AG20443 (cell line): ENCODE measurements at places on chromosomes 7 and 10.
A peak's percentile ranks its signal among the peaks of the same experiment; 100 is the strongest.

GRCh38 chr7:44759246-44759645 is 10.6 kb downstream of the ZMIZ2 start:
- peak; percentile 5 for DNase-seq

GRCh38 chr10:32384171-32384570 is 37.2 kb upstream of the EPC1 start:
- no peak for DNase-seq

DNA sequence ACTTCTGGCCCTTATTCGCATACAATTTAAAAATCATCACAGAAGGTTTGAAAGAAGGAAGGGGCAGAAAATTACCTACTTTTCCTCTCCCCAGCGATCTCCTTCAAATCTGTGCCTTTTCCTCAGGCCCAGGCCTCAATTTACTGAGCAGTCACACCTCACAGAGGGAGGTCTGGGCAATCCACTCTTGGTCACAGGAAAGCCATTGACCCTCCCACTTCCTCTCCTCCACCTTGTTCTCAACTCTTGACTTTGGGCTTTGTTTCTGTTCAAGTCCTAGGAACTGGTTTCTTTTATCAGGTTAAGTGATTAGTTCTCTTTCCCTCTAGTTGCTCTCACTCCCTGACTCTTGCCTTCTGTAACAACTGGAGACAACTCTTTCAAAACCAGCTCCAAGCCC is 37.0 kb upstream of the ATRNL1 start:
- DNase-seq = no peak

GRCh38 chr7:55019191-55019690 is 424 bp downstream of the EGFR start:
- peak; percentile 69 for DNase-seq

DNA sequence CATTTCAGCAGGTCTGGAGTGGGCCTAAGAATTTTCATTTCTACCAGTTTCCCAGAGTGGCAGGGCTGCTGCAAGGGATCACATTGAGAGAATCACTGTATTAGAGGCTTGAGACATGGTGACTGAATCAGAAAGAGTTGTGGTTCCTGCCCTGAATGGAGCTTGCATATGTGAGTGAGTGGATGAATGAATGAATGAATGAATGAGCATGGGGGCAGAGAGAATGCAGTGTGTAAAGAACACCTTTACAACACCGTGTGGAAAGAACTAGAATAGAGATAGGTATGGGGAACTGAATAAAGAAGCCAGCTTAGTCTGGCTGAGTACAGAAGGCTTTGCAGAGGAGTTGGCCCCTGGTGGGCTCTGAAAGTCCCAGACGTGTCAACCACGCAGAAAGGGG is 142.8 kb upstream of the AGK start:
- DNase-seq = no peak

- peak; percentile 69 for DNase-seq
Observed at GRCh38 chr10:61923210-61923949, 21.9 kb downstream of the ARID5B start.

GRCh38 chr7:80089366-80089765 is 45.3 kb upstream of the GNAI1 start:
- no peak for DNase-seq

GRCh38 chr7:98584830-98585229 is 32.3 kb upstream of the NPTX2 start:
- DNase-seq = no peak

DNA sequence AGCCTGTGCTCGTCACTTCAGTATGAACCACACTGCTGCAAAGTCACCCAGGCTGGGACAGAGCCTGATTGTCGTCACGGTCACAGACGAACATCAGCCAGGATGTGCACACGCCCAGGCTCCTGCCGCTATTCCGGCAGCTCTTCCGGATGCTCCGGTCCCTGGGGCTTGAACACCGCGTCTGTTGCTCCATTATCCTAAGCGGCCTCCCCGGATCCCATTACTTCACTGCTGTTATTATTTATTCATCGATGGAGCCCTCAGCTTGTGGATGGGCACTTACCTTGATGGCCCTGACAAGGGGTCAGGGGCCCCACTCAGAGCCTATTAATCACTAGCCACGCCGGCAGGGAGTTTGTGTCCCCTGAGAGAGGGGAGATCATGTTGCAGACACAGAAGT is 120.8 kb upstream of the PCBD1 start:
- DNase-seq = no peak

GRCh38 chr10:110007161-110007700 is 553 bp upstream of the ADD3 start:
- DNase-seq = peak; percentile 64

DNA sequence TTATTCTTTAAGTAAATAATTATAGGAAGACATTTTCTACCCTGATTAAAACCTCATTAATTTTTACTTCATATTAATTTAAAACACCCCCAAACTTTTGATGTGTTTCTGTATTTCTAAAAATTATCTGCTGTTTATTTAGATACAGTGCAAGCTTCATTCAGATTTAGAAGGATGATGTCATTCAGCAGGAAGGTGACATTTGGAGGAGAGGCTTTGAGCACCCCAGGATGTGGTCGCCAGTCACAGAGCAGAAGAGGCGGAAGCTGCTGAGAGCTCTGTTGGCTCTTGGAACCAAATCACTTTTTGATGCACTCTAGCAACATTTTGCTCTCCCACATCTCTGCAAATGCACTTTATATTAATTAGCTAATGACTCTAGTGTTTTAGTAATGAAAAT is 233.9 kb upstream of the CACNA2D1 start:
- DNase-seq = no peak

- DNase-seq = no peak
Observed at GRCh38 chr7:28178599-28178998, 2.0 kb downstream of the JAZF1 start.

- no peak for DNase-seq
Observed at GRCh38 chr10:18582803-18583202, 68.6 kb downstream of the NSUN6 start.
